ENCODE measurements at places on chromosomes 6 and 20.

DNA sequence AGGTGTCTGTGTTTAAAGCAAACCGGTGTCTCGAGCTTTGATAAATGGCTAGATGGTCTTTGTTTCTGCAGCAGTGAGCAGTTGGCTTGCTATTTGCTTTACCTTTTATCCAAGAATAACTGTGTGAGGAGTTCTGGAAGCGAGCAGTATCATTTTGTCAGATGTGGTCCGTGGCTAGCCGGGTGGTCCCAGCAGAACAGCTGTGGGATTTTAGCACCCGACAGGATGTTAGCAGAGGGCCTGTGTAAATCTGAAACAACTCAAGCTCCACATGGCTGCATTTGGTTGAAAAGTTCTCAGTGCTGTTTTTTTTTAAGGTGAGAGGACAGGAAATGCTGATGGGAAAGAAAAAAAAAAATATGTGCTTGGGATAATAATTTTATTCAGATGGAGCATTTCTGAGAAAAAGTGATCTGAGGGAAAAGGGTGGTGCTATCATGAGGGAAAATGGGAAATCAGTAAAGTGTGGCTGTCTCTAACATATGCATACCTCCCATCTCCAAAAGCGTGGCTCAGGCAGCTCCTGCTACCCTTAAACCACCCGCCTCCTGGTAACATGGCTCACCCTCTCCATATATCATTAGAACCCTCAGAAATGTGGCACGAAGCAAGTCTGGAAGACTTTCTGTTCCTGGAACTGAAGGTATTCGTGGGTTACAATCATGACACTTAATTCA is 215.4 kb downstream of the TSHZ2 start:
- no peak for DNase-seq

- DNase-seq: no peak
Observed at GRCh38 chr6:118525913-118526780, 21.9 kb upstream of the PLN start.

GRCh38 chr6:44224029-44224964 is 902 bp downstream of the SLC29A1 start:
- no peak for DNase-seq

GRCh38 chr6:125512621-125513020 is 210.9 kb upstream of the HDDC2 start:
- no peak for DNase-seq

DNA sequence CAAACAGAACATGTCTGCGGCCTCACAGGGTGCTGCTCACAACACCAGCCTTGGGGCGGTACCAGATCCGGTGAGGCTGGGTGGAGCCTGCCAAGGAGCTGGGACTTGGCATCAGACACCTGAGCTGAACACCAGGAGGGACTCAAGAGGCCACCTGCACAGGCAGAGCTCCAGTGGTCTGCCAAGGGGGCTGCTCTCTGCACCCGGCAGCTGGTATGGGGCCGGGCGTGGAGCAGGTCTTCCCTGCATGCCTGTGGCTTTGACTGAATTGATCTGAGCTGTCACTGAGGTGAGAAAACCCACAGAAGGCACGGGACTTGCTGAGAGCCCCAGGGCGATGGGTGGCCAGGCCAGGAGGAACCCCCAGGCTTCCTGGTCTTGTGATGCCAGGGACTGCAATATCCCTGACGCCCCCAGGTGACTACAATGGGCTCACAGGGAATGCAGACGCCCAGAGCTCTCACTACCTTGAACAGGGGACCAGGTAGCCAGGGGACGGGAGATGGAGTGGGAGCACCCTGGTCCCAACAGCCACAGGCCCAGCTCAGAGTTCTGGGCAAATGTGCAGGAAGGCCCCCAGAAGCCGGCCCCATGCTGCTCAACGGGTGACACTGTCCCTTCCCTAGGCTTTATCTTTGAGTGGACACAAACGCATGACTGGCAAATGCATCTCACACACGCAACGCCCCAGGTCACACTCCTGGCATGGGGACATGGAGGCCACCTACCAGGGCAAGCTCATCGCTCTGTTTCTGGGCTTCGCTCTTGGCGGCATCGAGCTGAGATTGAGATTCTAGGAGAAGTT is 48.2 kb downstream of the DSTN start:
- DNase-seq: no peak

- DNase-seq: no peak
Observed at GRCh38 chr20:46777331-46777730, 67.9 kb downstream of the SLC2A10 start.

- no peak for DNase-seq
Observed at GRCh38 chr6:158086504-158087223, 81.4 kb downstream of the SERAC1 start.

- DNase-seq: no peak
Observed at GRCh38 chr6:169183233-169183632, 70.4 kb downstream of the THBS2 start.

DNA sequence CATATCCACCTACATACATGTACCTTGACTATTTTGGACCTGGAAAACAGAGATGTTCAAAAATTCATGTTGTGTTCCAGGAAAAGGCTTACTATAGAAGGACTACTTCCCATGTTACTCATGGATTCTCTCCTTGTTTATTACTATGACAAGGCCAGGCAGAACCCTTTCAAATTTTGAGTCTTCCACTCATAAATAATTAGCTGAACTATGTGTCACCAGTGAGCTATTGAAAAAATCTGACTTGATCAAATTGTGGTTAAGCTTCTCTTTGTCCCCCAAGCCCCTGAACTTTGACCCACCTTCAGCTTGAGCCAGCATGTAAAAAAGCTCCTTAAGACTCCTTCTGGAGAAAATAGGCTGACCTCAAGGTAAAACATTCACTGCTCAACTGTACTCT is 1142.8 kb upstream of the EYS start:
- no peak for DNase-seq

DNA sequence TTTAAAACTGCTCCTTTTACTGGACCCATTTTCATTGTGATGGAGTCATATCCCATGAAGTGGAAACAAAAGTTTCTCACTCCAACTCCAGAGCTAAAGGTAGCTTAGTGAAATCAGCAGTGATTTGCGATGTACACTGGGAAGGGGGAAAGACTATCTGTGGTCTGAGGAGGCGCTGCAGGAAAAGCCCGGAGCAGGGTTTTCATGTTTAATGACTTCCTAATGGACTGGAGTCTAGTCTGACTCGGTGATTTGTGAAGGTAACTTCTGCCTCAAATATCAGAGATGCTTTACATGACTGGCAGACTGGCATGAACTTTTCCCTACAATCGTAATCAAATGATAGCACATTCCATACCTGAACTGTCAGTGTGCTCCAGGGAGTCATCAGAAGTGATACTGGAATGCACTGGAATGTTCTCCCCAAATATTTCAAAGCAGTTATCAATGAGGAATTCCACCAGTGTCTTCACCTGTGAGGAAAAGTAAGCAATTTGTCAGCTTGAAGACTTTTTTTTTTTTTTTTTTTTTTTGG is 7.0 kb downstream of the TAGAP start:
- DNase-seq: no peak

GRCh38 chr20:31560746-31561598 is 44.1 kb upstream of the ID1 start:
- no peak for DNase-seq

GRCh38 chr6:134303891-134304290 is 14.0 kb downstream of the SGK1 start:
- DNase-seq: no peak

DNA sequence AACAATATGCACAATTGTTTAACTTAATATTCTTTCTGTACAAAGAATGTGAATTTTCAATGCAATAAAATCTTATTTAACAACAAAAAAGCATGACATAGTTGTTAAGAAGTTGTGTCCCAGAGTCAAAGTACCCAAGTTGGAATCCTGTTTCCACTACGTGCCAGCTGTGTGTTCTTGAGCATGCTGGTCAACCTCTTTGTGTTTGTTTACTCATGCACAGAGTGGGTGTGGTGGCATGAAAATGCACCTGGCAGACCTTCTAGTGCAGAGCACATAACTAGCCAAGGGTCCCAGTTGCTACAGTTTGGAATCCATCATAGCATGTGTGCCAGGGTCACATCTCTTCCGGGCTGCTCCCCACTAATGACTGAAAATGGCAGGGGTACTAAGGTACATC is 24.7 kb upstream of the MOCS1 start:
- no peak for DNase-seq

- DNase-seq: no peak
Observed at GRCh38 chr6:151701911-151702562, 105.4 kb upstream of the ESR1 start.

DNA sequence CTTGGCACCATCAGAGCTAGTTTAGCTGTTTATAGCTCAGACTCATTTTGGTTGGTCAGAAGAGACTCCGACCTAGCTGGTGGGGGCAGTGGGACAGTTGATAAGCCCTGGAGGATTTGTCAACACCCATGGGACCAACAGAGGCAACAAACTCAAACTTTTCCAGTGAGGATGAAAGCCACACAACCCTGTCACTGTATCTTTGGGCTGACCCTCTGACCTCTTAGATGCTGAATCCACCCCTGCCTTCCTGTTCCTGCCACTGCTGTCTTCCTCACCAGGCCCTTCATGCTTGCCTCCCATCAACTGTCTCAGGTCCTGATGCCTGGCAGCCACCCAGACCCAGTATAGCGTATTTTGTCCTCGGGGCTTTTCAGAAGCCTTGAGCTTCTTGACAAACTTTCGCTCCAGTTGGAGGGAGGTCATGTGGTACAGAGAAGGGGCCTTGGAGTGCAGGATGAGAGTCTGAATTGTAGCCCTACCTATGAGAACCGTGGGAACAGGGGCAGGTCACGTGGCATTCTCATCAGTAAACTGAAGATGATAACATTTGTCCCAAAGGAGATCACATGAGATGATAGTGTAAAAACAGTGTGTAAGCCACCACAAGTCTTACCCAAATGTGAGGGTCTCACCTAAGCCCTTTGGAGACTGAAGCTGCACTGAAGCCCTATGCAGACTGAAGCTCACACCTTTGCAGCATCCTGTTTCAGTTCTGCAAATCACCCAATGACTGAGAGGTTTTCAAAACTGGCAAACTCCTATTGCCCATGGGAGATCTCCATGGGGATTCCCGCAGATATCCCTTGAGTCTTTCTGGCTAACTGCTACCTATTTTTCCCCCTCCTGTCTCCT is 72.0 kb upstream of the F13A1 start:
- no peak for DNase-seq

DNA sequence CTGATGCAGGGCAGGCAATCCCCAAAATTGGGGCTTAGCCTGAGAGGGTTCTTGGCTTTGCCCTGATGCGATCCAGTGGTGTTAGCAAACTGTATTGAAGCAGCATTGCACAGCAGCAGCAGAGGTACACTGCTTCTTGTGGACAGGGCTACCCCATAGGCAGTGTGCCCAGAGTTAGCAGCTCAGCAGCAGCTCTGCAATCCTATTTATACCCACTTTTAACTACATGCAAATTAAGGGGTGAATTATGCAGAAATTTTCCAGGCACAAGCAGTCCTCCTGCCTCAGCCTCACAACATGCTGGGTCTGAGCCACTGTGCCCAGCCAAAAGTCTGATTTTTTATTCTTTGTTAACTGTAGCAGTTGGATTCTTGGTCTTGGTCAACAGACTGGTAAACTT is 3.8 kb downstream of the C20orf173 start:
- DNase-seq: no peak

DNA sequence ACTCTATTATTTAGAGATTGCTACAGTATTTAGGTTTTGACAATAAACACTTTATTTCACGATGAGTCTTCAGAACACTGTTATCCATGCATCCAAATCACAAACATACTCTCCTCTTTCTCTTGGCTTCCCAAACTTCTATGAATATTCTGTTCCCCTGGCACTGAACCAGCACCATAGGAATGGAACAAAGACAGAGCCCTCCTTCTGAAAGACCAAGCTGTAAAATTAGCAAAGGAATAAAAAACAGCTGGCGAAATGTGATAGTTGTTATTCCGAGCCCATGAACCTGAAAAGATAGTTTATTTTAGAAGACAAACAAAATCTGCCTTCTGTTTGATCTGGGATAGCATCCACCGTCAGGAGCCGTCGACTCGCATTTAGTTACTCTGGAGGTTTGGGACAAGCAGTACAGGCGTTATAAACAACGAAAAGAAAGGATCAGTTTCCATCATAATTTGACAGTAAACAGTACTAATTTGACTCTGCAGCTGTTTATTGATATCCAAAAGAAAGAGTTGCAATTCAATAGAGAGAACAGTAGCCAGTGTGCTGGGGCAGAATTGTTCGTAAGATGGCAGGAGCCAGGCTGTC is 161.4 kb downstream of the CLIC5 start:
- no peak for DNase-seq

DNA sequence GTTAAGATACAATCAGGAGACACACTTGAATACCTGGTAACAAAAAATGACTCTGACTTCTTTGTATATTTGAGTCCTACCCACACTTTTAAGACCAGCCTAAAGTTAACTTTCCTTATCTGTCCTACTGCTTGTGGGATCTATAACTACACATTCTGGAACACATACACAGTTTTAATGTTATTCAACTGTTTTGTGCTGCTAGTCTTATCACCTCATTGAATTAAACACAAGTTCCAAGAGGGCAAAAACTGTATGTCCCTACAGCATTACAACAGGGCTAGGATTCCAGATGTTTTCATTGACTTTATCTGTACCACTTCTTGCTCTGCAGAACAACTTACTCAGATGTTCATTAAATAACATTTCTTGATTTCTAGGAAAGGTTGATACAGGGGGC is 2.8 kb downstream of the HMGN3 start:
- DNase-seq: no peak

Measured in NCI-H510A (cell line).